ENCODE measurements at places on chromosomes 13 and 19. TPM values are rescaled to one million over a fixed set of nuclear protein-coding genes. Genes with fewer than 3 reads are reported as not detected.
A peak's percentile ranks its signal among the peaks of the same experiment; 100 is the strongest.

DNA sequence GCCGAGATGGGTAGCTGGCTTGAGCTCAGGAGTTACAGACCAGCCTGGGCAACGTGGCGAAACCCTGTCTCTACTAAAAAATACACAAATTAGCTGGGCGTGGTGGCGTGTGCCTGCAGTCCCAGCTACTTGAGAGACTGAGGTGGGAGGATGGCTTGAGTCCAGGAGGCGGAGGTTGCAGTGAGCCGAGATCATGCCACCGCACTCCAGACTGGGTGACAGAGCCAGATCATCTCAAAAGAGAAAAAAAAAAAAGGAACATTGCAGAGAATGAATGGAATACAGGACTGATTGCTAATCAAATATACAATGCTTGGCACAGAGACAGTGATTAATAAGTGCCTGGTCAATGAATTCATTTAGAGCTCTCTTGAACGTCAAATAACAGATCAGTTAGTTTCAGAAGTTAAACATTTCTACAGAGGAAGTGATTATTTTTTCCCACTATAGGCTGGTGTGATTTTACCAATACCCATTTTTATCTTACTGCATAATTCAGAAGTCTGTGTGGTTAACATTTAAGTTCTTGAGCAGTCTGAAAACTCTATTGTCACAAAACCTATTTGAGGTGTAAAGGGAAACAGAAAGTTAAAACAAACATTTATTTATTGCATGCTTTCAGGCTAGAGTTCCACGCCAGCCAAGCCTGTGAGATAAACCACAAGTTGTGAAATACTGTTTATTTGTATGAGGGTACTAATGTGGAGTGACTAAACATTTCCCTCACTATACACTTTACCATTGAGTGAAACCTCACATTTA, 7.7 kb upstream of the TBC1D4 start:
- peak; percentile 82 for DNase-seq

Gene PSG7
- total RNA-seq, result not detected

DNA sequence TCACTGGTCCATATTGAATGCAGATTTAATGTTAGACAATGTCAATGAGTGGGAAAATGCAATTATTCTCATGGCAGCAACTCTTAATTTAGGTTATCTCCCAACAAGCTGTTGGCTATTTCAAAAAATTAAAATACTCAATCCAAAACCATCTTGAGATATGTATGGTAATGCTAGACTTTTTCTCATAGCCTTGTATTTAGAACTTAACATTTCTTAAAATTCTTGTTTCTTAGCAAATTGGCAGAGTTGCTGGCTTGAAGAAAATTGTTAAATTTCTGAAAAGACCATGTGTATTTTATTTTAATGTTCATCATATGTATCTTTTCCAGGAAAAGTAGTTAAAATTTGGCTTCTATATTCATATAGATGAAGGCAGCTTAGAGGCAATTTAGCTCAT, 1355.1 kb downstream of the PCDH9 start:
- no peak for DNase-seq

Gene PGLYRP1
- total RNA-seq, result 2.9 TPM

GRCh38 chr13:33096886-33097605, 80.8 kb downstream of the KL start:
- no peak for DNase-seq

DNA sequence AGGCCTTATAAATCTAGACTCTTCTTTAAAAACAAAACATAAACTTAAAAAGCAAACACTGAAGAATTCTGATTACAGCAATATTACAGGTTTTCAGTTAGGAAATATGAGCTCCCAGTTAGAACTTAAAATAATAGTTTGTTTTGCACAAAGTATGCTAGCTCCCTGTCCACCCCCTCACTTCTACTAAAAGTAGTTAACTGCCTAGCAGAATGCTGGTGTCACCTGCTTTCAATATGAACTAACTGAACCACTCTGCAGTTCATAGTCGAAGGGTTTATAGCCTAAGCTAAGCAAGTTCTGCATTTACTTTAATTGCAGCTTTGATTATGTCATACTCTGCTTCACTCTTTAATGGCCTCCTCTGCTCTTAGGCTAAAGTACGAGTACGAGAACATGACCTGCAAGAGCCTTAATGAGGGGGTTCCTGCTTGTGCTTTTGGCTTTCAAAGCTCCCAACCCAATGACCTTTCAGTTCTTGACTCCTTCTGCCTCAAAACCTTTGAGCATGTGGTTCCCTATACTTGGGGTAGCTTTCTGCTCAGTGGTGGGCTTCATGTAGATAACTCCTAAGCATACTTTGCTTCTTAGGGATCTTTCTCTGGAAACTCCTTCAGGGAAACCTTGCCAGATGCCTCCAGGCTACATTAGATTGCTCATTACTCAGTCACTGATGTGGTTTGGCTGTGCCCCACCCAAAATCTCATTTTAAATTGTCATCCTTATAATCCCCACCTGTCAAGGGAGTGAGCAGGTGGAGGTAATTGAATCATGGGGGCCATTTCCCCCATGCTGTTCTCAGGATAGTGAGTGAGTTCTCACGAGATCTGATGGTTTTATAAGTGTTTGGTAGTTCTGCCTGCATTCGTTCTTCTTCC, 278.9 kb upstream of the ARGLU1 start:
- no peak for DNase-seq

GRCh38 chr13:97567510-97568243, 133.7 kb downstream of the RAP2A start:
- DNase-seq, result peak; percentile 83

DNA sequence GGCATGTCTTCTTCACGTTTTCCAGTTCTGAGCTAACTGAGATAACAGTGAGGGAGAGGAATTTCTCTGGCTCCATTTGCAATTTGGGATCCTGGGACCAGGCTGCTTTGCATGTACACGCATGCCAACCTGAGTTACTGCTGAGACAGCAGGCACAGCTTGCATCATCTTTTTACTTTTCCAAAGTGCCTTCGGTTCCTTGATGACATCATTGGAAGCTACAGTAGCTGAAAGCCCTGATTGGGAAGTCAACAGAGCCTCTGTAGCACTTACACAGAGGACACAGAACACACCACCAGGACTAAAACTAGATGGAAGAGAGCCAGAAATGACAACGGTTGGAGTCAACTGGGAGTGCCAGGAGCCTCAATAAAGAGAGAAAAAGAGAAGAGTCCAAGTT, 399.1 kb upstream of the GPC6 start:
- DNase-seq, result no peak

Gene ZNF835
- total RNA-seq, result not detected

Gene CGB3
- not detected for total RNA-seq

GRCh38 chr13:48317511-48318376, 14.2 kb downstream of the RB1 start:
- no peak for DNase-seq

- DNase-seq, result peak; percentile 95
Observed at GRCh38 chr13:49585220-49586157, at the start of gene RCBTB1. Gene RCBTB1 (minus strand): TSS chr13:49585558. CDS start chr13:49567279, 18,279 bp downstream.

DNA sequence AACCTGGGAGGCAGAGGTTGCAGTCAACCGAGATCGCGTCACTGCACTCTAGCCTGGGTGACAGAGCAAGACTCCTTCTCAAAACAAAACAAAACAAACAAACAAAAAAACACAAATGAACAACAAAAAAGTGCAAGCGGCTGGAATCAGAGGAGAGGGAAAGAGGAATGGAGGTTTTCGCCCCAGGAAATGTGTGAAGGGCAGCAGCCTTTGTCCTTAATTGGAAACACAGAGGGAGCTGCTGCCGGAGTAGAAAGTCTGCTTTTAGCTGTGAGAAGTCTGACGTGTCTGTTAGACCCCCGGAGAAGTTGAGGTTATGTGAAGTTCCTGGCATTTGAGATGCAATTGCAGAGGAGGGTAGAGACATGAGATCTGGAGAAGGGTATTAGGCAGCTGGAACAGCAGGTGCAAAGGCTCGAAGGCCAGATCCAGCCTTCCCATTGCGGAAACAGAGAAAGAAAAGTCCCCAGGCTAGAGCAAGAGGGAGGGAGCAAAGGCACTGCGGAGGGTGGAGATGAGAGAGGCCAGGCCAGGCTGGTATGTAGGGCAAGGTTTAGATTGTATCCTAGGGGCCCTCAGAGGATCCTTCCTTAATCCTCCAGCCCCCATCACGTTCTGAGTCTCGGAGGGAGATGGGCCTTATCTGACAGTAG, 473 bp downstream of the TMIGD2 start:
- DNase-seq, result no peak

- no peak for DNase-seq
Observed at GRCh38 chr13:94177041-94177440, 302.4 kb downstream of the DCT start.

- DNase-seq, result peak; percentile 81
Observed at GRCh38 chr19:40392894-40393517, 3.0 kb upstream of the HIPK4 start.

Gene ZNF132
- 18.9 TPM for total RNA-seq

DNA sequence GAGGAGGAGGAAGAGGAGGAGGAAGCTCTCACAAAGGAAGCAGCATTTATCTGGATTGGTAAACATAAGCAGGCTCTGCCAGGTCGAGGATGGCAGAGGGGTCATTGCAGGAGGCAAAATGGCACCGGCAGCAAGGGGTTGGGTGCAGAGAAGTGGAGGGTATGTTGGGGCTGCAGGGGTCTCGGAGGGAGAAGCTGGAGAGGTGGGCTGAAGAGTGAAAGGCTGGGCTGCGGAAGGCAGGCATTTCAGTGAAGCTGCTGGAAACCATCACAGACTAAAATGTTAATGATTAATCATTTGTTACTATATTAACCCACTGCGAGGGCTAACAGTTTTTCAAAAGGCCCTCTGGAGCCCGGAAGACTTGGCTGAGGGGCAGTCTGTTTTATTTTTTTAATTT, 24.6 kb downstream of the TPT1 start:
- DNase-seq, result no peak

- no peak for DNase-seq
Observed at GRCh38 chr13:91313103-91313502, 34.4 kb upstream of the MIR17HG start.

Gene IGFL2
- total RNA-seq, result not detected

- no peak for DNase-seq
Observed at GRCh38 chr13:34506796-34507195, 435.3 kb upstream of the NBEA start.

Gene PLK5
- not detected for total RNA-seq

Gene ZNF730
- total RNA-seq, result 0.22 TPM

DNA sequence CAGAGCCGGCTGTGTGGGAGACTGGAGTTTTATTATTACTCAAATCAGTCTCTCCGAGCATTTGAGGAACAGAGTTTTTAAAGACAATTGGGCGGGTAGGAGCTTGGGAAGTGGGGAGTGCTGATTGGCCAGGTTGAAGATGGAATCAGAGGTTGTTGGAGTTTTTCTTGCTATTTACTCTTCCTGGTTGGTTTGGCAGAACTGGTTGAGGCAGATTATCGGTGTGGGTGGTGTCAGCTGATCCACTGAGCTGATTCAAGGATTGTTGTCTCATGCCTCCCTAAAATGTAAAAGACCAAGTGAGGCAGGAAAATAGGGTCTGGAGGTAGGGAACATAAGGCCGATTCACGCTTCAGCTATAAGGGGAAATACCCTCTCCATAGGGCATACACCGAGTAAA, 1.3 kb upstream of the TDRD12 start:
- DNase-seq, result no peak

Gene ZNF543
- total RNA-seq, result 10.5 TPM

DNA sequence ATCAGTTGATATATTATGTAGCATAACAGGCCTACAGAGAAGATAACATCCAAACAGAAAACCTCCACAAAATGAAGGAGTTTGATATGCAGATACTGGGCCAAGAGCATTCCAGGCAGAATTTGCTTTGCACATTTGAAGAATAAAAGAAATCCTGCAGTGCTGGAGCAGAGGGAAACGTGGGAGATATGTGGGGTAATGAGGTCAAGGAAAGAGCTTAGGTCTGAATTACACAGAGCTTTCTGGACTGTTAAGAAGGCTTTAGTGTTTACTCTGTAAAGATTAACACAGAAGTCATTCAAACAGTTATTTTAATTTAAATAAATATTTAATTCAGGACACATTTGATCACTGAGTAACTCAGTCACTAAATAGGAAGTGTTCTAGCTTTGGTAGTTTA, 692.7 kb downstream of the PCDH9 start:
- DNase-seq, result no peak

- no peak for DNase-seq
Observed at GRCh38 chr13:73129023-73129422, 70.2 kb downstream of the KLF5 start.

- DNase-seq, result peak; percentile 73
Observed at GRCh38 chr13:58318495-58319167, 687.1 kb downstream of the PCDH17 start.

- peak; percentile 88 for DNase-seq
Observed at GRCh38 chr19:56367829-56368711, 25.3 kb downstream of the ZNF582 start.

DNA sequence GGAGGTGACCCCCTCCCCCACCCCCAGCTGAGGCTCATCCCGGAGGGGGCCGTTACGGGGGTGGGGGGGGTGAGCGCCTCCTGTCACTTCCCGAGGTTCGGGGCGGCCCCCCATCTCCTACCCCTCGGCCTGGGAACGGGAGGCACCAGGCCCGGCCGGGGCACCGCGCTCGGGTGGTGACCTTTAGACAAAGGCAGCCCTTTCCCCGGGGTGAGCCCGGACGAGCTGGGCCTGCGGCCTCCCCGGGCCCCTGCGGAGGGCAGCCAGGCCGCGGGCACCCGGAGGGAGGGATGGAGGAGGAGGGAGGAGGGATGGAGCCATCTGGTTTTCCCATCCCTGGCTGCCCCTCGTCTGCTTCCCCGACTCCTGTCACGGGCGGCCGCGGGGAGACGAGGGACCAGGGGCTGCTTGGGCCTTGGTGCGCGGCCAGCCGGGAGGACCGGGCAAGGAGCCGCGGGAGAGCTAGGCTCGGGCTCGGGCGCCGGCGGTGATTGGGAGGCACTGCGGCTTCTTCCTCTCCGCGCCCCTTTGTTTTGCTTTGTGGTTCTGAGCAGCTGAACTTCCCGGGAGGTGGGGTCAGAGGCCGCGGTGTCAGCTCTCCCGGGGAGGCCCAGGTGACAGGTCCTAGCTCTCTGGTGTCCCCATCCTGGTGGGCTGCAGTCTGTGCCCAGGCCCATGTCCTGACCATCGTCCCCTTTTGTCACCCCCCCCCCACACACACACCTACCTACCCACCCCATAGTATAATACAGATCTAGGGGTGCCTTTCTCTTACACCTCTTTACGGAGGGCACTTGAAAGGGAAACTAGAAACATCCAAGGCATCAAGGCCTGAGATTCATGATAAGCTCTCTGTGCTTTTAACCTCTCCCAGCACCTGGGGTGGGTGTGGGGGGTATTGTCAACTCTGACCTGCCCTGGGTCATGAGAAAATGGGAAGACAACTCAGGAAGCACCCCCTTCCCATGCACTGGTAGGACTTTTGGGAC, 1.3 kb downstream of the BICRA start:
- DNase-seq, result peak; percentile 69

GRCh38 chr13:98549006-98549727, 27.7 kb downstream of the STK24 start:
- DNase-seq, result no peak

GRCh38 chr13:44969551-44970484, 19.5 kb downstream of the NUFIP1 start:
- no peak for DNase-seq

GRCh38 chr13:84543962-84544361, 661.7 kb upstream of the SLITRK1 start:
- no peak for DNase-seq

Gene CEACAM16
- not detected for total RNA-seq

- DNase-seq, result no peak
Observed at GRCh38 chr13:32002873-32003272, 28.7 kb upstream of the FRY start.
